ENCODE measurements at places on chromosomes 2 and 18. TPM values are rescaled to one million over a fixed set of nuclear protein-coding genes. Genes with fewer than 3 reads are reported as not detected.

DNA sequence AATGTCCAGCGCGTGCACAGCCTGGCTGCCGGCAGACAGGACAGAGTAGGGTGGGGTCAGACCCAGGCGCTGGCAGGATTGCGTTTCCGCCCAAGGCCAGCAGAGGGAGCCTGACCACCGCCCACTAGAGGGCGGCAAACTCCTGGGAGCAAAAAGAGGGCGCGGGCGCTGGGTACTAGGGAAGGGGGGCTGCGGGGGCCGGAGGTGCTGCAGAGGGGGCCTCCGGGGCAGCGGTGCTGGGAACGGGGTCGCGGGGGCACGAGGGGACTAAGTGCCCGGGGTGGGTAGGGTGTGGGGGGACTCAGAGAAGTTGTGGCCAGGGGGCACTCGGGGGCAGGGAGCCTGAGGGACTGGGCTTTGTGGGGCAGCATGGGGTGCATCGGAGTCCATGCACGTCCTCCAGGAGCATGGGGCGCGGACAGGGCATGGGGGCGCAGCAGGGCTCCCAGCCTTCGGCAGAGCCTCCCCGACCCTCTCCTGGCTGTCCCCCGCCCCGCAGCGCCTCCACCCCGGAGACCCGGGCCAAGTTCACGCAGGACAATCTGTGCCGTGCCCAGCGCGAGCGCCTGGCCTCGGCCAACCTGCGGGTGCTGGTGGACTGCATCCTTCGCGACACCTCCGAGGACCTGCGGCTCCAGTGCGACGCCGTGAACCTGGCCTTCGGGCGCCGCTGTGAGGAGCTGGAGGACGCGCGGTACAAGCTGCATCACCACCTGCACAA is 3.2 kb downstream of the TEKT4 start:
- DNase-seq: peak; percentile 48

DNA sequence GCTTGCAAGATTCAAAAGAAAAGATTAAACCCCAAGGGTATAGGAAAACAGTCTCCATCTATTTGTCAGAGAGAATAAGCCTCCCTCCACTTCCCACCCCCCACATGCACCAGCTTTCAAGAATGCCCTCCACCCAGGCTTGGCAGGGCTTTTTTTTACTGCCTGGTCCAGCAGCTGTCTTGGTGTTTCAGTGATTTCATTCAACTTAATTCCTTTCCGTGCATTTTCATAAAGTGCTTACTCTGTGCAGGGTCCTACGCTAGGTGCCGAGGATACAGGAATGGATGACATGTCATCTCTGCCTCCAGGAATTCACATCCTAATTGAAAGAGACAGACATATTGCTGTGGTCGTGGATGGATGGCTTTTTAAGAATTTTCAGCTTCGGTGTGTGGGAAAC is 117.9 kb downstream of the LRATD1 start:
- no peak for DNase-seq

DNA sequence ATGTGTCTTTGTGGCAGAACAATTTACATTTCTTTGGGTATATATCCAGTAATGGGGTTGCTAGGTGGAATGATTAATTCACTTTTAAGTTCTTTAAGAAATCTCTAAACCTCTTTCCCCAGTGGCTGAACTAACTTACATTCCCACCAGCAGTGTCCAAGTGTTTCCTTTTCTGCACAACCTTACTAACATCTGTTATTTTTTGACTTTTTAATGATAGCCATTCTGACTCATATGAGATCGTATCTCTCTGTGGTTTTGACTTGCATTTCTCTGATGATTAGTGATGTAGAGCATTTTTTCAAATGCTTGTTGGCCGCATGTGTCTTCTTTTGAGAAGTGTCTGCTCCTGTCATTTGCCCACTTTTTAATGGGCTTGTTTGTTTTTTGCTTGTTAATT is 43.1 kb upstream of the PTH2R start:
- DNase-seq: no peak

DNA sequence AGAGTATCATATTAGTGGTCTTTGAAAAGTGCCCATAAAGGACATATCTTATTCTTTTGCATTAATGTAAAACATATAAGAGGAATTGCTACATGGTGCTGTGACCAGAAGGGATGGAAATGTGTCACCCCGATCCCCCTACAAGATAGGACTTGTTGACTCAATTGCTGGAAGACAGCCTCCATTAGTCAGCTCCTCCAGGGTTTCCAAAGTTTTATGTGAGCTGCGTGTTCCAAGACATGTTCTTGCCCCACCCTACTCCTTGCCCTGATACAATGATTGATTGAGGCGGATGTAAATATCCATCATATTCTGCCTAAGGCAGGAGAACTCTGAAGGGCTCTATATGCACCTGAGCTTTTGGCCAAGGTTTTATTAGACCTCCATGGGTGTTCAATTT is 541.0 kb upstream of the ZEB2 start:
- no peak for DNase-seq

DNA sequence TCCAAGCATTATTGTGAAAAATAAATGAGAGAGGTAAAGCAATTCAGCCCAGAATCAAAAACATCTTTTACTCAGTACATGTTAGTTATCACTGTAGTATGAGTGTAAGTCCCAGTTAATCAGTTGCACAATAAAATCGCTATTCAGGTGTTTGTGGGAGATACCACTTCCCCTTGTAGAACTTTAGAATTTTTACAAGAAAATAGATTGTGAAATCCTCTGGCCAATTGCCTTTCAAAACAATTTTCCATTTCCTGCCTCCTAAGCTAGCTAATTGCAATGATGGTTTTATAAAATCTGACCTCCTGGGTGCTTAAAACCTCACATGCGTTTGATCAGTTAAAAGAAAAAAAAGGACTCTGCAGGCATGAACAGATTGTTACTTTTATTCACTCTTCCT is 332.5 kb downstream of the PID1 start:
- DNase-seq: no peak

- no peak for DNase-seq
These were observed 25.2 kb upstream of the CYP27A1 start for GRCh38 chr2:218756599-218757377.

COL4A3 gene
- total RNA-seq: 5.5 TPM

GRCh38 chr18:78903436-78904178 is 76.0 kb upstream of the SALL3 start:
- DNase-seq: no peak

- DNase-seq: no peak
These were observed 960.9 kb downstream of the CBLN2 start for GRCh38 chr18:71583252-71583651.

TRIM43 gene
- total RNA-seq: not detected

DNA sequence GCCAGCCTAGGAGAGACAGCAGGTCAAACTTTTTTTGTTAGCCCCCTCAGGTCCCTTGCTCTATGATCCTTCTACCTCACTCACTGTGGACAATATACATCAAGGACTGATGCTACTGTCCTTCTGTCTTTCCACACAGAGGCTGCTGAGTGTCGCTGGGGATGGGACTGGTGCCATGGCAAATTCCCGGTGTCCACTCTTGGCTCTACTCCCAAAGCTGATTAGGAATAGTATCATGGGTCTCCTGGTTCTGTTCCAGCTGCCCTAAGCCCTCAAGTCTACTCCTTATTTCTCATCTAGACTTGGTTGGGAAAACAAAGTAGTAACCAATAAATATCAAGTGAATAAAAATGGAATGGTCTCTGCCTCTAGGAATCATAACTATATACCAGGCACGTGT is 441.3 kb downstream of the TGIF1 start:
- no peak for DNase-seq

MYO7B gene
- total RNA-seq: not detected

DNA sequence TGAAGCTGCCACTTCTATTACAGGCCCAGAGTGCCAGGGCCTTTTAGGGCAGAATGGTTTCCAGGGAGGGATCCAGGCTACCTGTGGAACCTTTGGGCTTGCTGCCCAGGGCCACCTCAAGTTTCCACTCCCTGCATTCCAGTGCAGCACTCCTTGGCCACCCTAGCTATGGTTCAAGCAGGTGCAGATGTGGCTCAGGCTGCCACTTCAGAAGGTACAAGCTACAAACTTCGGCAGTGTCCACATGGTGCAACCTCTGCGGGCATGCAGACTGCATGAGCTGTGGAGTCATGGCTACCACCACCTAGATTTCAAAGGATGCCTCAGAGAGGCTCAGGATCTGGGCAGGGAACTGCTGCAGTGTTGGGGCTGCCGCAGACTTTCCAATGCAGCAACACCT is 248.1 kb upstream of the UBE2E3 start:
- no peak for DNase-seq

DNA sequence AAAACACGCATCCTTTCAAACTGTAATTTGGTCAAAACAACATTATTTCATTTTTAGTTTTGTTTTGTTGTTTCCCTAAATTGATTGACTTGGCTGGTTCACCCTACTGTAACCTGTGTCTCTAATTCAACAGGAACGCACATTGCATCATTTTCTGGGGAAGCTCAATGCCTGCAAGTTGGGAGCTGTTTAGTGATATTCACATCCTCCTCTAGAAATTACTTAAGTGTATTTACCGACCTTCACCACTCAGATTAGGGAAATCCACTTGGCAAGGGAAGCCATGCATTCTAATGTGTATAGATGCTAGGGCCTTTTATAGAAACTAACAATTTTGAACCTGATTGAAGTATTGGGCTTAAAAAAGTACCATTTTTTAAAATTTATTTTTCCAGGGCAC is 7.3 kb upstream of the TPO start:
- DNase-seq: no peak

GRCh38 chr2:42054714-42055430 is 7.1 kb downstream of the PKDCC start:
- DNase-seq: no peak

GRCh38 chr18:76259711-76260110 is 235.3 kb downstream of the ZNF516 start:
- DNase-seq: no peak

GRCh38 chr2:213818436-213818835 is 534.2 kb downstream of the SPAG16 start:
- no peak for DNase-seq

GRCh38 chr2:37052600-37053332 is 31.4 kb downstream of the HEATR5B start:
- no peak for DNase-seq

- DNase-seq: no peak
These were observed 513.5 kb downstream of the TRIB2 start for GRCh38 chr2:13230221-13230620.

- DNase-seq: no peak
These were observed 155.1 kb downstream of the SMAD7 start for GRCh38 chr18:48795696-48796095.

- DNase-seq: no peak
These were observed 2.2 kb upstream of the ZNF407 start for GRCh38 chr18:74595431-74595830.

GRCh38 chr2:85661139-85661858 is 6.7 kb downstream of the SFTPB start:
- no peak for DNase-seq

TTR gene
- total RNA-seq: not detected

GRCh38 chr2:149191915-149192314 is 138.5 kb upstream of the LYPD6 start:
- DNase-seq: no peak

- DNase-seq: no peak
These were observed 212.1 kb downstream of the LRRTM1 start for GRCh38 chr2:80092474-80092873.

DNA sequence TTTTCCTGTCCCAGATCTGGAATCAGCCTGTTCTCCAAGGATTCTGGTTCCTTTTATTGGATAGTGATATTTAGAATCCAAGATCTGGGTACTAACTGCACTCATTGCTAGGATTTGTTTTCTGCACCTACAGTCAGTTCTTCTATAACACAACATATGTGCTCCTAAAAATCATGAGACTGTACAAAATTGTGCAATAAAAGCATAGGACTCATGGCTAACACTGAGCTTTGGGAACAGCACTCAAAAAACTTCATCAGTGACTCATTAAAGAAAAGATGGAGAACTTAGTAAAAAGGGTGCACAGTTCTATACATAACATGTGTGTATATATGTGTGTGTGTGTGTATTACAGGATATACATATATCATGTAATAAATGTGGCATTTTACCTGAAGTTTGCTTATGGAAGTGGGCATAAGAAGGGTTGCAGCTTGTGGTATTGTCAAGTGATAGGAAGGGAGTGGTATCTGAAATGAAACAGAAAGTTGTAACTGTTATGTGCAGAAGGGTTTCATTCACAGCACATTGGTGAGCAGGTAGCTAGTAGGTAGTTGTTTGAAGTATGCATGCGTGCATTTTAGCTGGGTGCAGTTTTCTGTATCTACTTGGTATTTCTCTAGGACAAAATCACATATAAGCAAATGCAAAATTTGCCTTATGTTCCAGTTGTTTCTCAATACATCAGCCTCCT is 5.9 kb upstream of the SCYGR2 start:
- no peak for DNase-seq

DNA sequence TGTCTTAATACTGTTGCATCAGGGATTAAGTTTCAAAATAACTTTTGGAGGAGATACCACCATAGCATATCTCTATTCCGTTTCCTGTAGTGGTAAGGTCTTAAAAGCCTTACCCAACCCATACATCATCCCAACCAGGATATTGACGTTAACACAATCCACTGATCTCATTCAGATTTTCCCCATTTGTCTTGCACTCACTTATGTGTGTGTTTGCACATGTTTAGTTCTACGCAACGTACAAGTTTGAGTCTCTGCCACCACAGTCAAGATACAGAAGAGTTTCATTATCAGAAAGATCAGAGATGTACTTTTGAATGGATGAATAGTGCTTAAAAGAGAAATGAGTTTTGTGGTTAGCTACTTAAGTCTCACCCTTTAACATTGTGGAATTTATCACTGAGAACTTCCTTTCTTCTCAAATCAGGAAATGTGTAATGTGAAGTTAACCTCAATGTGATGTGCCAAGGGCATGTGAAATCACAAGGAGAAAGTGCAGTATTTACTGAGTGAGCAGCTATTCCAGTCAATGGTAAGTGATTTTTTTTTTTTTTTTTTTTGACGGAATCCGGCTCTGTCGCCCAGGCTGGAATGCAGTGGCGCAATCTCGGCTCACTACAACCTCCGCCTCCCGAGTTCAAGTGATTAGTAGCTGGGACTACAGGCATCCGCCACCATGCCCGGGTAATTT is 69.2 kb upstream of the EPHA4 start:
- DNase-seq: no peak

GRCh38 chr2:239236808-239237205 is 164.0 kb downstream of the HDAC4 start:
- DNase-seq: no peak

- no peak for DNase-seq
These were observed 13.8 kb upstream of the EN1 start for GRCh38 chr2:118861242-118861641.

RNF103 gene
- 17.8 TPM for total RNA-seq

NAT8 gene
- not detected for total RNA-seq

- DNase-seq: no peak
These were observed at the start of gene FBLN7 for GRCh38 chr2:112138159-112139032. Gene FBLN7 (plus strand): TSS chr2:112138385. CDS start chr2:112138656, 271 bp downstream.

ADRA2B gene
- not detected for total RNA-seq

LDLRAD4 gene
- total RNA-seq: not detected

- no peak for DNase-seq
These were observed 34.3 kb upstream of the C18orf32 start for GRCh38 chr18:49521216-49521835.

PDIA6 gene
- total RNA-seq: 548 TPM

RPE gene
- 87.3 TPM for total RNA-seq

Measured in NCI-H460 (cell line).